Activated CD4-positive, alpha-beta memory T cell treated with anti-CD3 and anti-CD28 coated beads, Interleukin-2, amount 10 ng/mL, durations not matched to agents 7 days and 5 days (primary cell): ENCODE measurements at places on chromosomes 4 and X.

DNA sequence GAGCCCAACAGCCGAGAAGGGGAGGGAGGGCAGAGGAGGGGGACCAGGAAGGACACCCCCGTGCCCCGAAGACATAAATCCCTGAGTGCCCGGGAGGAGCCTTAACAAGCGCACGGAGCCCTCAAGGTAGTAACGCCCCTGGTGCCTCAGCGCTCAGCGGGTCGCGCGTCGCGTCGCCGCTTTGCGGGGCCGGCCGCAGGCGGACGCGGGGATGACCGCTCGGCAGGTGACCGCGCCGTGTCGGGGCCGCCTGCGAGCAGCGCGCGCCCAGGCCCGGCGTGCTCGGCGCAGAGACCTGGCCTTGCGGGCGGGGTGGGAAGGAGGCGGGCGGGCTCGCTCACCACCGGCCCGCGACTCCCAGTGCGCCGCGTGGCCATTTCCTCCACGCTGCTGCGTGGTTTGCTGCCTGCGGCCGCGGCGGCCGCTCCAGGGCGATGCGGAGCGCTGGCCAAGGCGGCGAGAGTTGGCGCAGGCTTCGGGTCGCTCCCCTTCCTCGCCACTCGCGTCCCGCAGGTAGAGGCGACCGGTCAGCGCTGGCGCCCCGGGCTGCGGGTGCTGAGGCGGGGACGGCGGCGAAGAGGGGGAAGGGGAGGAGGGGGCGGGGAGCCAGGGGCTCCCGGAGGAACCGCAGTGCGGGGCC lies 632 bp downstream of the CCSER1 start:
- peak; percentile 16 for DNase-seq

DNA sequence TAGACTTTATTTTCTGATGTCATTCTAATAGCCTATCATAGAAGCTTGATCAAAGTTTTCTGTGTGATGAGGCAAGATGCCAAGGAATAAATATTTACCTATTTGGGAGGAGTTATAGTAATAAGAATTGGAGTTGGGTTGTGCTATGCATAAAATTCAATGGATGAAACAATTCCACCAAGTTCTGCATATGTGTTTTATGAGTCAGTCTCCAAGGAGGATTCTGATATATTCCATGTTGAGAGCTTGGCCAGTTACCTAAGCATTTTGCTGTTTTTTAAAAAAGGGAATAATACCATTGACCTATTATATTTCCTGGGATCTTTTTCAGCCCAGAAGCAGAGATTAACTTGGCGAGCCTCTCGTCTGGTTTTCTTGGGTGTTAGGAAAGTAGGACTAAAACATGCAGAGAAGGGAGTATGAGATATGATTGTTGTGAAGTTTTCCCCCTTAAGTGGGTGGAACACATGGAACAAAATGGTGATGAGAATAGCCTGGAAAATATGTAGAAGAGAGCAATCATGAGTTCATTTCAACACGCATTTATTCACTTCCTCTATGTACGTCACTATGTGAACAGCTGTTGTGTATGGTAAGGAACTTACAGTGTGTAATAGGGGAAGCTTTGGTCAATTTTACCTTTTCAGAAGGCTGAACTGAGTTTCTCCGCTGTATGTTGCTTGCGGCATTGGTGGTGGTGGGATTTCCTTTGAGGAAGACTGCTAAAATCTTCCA lies 39.2 kb downstream of the POLA1 start:
- DNase-seq: no peak

- DNase-seq: no peak
Observed at GRCh38 chr4:150140774-150141400, 62.6 kb downstream of the DCLK2 start.

DNA sequence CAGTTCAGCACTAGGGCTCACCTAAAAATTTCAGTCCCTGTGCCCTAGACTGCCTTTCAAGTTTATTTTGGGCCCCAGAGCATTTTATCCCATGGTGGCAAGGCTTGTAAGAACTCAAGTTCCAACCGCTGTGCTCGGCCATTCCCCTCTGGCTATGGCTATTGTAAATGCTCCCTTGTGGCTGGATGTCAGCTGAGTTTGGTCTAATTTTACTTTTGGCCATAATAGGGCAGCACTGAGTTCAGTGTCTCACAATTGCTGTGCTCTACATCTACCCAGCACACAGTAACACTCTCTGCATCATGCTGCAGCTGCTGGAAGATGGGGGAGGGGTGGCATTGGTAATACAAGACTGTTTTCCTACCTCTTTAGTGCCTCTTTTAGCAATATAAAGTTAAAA lies 210.8 kb upstream of the IRS4 start:
- DNase-seq: no peak

- DNase-seq: no peak
Observed at GRCh38 chr4:100311181-100311580, 120.9 kb upstream of the DDIT4L start.

GRCh38 chr4:657338-657833 lies 16.7 kb downstream of the ATP5ME start:
- no peak for DNase-seq

DNA sequence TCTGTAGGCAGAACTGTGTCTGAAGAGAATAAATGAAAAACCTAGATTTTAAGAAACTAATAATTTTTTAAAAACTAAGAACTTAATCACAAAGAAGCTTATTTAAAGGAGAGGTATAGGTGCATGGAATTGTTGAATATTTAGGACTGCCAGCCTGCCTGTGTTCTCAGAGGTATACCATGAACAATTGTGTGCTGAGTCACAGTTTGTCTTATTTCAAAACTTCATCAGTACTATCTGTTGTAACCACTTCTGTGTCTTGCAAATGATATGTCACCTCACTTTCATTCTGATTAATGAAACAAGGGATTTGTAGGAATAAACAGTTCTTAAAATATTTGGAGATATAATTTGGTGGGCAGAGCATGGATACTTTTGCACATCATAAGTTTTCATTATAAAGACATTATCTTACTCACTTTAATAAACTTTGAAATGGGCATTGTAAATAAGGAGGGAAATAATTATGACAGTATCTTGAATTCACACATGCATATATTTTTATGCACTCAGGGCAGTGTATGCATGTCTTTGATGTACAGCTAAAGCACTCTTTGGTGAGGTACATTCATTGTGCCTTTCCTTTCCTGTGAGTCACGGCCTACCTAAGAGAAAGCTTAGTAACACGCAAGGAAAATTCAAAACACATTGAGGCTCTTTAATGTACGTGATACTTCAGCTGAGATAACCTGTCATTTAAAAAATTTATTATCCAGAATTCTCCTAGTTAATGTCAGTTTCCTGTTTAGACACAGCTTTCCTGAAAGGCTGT lies 31.7 kb downstream of the STOX2 start:
- DNase-seq: no peak

GRCh38 chr4:177194906-177195305 lies 114.8 kb upstream of the NEIL3 start:
- no peak for DNase-seq

DNA sequence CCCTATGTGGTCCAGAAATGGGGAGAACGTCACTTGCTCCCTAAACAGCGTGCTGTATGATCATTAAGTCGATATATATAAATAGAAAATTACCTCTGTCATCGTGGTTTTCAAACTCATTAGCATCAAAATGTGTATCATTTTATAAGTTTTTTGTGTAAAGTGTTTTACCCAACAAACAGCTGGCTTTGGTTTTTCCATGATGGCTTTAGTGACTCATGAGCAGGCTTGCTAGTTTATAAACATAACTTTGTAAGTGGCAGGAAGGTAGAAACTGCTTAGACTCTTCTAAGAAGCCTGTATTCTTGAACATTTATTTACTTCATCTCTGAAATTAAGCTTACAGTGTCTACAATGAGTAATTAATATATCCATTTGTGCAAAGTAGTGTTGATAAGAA lies 108.4 kb upstream of the DIPK2B start:
- DNase-seq: no peak

DNA sequence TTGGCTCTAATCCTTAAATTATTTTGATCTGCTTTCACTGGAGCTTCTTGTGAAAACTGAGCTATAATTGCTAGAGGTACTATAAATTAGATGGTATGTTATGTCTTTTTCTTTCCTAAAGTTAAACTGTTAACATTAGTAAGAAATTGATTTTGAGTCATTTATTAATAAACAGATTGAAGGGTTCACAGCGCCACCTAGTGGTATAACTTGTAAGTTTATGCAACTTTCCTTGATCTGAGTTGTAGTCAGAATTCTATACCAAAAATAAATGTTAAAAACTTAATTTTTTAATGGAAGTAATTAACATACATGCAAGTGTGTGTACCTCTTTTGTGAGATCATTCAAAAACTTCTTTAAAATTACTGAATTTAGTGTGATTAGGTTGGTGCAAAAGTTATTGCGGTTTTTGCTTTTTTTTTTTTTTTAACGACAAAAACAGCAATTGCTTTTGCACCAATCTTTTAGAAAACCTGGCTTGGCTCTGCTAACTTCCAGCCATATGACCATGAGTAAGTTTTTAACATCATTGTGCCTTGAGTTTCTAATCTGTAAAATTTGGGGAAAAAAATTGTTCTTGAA lies 151.5 kb downstream of the CENPC start:
- DNase-seq: no peak

- no peak for DNase-seq
Observed at GRCh38 chr4:62627141-62627540, 1427.0 kb downstream of the ADGRL3 start.

GRCh38 chrX:132463411-132463810 lies 25.4 kb downstream of the MBNL3 start:
- no peak for DNase-seq

DNA sequence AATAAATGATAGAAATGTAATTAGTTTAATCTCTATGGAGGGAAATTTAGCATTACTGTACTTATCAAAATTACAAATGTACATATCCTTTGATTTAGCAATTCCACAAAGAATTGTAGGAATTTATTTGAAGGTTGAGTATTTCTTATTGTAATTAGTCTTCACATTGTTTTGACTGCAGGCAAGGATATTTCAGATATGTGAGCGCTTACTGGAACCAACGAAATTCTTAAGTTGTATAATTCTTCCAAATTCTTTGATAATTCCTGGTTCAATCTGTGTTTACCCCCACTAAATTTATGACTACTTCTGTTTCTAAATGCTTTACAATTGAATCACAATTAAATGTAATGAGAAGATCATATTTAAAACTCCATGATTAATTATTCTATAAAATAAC lies 26.9 kb upstream of the WWC2 start:
- no peak for DNase-seq

DNA sequence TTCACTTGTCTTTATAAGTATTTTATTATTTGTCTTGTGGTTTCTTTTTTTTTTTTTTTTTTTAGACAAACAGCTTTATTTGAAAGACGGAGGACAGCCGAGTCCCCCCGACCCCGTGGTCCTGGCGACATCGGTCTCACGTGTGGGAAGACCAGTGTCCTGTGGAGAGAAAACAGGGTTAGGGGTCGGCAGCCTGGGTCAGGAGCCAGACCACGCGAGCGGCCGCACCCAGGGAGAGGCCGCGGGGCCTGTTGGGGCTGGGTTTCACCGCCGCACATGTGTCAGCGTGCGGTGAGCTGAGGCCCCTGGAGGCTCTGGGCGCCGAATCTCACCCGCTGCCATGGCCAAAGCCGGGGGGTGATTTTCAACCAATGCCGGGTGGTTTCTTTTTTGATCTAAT lies 17.8 kb upstream of the RAB33B start:
- no peak for DNase-seq

DNA sequence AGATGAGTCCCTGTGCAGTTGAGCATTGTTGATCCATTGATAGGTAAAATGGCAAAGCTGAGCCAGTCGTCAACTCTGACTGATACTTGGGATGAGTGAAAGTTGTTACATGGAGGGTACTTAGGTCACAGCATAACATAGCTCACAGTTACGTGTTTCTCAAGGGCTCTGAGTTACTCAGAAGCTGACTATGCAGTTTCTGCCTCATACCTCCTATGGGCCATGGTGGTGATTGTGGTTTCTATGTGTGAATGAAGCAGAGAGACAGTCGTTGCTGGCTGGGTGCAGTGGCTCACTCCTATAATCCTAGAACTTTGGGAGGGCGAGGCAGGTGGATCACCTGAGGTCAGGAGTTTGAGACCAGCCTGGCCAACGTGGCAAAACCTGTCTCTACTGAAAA lies 30.8 kb downstream of the FRMPD3 start:
- DNase-seq: no peak

DNA sequence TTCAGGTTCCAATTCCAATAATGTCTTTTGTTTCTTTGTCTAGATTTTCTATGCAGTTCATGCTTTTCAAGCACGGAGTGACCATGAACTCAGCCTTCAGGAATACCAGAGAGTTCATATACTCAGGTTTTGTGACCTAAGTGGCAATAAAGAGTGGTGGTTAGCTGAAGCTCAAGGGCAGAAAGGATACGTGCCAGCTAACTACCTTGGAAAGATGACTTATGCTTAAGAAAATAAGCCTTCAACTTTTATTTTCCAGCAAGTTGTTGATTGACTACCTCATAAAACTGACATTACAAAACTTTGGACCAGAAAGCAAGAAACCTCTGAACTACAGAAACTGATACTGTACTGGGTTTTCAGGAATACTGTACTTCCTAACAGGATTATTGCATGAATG lies 30.8 kb downstream of the INTS12 start:
- DNase-seq: no peak

DNA sequence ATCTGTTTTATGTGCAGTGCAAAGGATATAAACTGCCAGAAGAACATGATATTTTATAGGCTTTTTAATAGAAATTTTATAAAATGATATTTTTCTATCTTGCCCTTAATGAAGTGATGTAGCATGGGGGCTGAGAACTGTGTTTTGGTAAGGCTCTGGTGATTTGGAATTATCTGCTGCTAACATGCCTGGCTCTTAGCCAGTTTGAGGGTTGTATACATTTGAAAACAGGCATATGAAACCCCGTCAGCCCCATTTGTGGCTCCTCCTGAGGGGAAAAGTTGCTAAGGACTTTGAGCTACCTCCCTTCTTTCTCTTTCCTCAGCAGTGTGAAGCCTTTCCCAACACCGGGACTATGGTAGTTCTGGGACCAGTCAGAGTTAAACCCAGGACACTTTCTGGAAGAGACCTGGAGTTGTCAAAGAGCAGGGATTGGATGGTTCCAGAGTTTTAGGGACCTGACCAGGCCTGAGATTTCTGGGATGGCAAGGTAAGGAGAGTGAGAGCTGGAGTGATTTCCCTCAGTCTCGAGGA lies 4.7 kb downstream of the SFRP2 start:
- no peak for DNase-seq

DNA sequence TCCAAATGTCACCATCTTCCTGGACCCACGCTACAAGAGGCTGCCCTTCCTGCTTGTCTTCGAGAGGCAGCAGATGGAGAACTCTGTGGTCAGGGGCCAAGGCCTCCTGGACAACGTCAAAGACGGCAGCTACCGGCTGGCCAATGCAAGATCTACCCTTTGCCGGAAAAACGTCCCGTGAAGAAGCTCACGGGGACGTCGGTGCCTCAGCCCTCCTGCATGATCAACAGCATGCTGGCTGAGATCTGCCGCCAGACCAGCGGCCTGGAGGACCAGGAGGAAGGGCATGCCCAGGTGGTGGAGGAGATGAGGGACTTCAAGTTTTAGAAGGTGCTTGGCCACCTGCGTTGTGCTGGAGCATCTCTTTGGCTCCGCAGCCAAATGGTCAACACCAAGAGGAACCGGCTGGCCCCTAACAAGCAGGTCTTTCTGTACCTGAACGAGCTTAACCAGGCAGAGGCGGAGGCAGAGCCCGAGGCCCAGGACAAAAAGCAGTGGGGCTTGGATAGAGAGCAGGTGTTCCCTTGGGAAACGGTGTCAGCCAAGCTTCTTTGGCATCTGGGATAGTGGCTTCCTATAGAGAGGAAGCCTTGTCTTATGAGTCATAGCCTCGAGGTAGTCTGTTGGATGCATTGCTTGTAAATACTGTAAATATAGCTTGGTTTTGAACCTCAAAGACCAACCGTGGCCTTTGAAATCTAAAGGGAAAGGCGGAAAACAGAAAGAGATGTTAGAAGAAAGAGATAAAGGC lies 94.8 kb upstream of the ELOVL6 start:
- DNase-seq: no peak

- DNase-seq: no peak
Observed at GRCh38 chrX:500481-501010, 113.8 kb upstream of the PPP2R3B start.
